NCI-H510A (cell line): ENCODE measurements at places on chromosomes 11 and 22.

DNA sequence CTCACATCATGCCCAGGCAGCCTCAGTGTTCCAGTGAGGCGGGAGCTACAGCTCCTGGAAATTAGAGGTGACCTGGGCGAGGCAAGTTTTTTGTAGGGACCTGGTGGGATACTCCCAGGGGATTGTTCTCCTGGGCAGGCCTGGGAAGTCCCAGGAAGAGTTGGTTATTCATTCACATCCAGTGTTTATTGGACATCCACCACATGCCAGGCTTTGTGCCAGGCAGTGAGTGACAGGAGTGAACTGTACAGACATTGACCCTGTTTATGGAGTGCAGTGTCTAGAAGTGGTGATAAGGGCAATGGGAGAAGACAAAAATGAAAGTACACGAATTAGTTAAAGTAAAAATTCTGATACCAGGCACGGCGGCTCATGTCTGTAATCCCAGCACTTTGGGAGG is 29.4 kb downstream of the YWHAH start:
- DNase-seq: no peak

- DNase-seq: no peak
Measured at GRCh38 chr11:369336-370018, at the start of gene B4GALNT4. TSS of gene B4GALNT4 (plus strand) at chr11:369499. CDS start at chr11:369804, 305 bp downstream.

GRCh38 chr11:75577207-75577606 is 15.2 kb downstream of the SERPINH1 start:
- no peak for DNase-seq

DNA sequence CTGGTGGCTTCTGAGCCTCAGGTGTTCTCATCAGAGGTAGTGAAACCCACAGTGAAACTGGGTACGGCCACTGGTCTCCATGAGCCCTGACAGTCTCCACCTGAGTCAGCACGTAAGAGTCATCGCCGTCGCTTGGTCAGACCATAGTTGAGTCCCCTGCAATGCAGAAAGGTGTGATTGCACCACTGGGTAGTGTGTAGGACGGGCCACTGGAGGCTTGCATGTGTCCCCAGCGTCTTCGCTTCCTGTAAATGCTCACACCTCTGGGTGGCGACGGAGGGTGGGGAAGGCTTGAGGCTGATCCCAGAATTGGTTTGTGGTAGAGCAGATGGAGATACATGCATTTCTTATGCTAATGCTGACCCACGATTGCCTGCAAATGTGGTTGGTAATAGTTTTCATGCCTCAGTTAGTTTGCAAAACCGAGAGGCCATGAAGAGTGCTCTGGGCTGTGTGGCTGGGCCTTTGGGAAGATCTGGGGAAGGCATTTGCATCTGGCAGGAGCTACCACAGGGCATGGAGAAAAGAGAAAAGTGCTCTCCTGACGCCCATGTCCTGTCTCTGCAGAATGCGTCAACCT is 26.5 kb downstream of the CTTN start:
- no peak for DNase-seq

GRCh38 chr11:103970701-103971249 is 65.7 kb upstream of the DDI1 start:
- no peak for DNase-seq

DNA sequence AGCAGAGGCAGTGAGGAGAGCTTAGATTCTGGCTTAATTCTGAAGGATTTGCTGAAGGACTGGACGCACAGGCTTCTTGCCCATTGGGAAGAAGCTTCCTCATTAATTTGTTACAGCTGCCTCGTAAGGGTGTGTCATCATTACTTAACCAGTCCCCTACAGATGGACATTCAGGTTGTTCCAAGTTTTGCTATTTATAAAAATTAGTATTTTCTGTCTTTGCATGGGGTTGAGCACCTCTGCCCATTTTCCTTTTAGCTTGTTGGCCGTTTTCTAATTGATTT is 38.1 kb downstream of the CAPN1 start:
- DNase-seq: no peak

DNA sequence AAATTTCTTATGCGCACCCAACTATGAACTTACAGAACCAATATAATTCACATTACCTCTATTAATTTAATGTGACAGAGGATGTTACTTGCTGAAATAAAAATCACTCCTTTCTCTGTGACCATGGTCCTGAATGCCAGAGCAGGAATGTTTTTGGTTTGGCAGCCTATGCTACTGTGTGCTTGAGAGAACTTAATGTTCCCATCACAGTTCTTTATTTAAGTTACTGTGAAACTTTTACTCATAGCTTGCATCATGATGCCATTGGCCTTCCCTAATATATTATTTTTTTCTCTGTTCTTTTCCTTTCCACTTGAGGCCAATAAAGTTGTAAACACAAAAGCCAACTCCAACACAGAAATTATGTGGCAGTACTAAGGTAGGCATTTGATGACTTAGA is 142.2 kb downstream of the FAM76B start:
- DNase-seq: no peak
